GM23248 (cell line): ENCODE measurements at places on chromosomes 16 and 17.

DNA sequence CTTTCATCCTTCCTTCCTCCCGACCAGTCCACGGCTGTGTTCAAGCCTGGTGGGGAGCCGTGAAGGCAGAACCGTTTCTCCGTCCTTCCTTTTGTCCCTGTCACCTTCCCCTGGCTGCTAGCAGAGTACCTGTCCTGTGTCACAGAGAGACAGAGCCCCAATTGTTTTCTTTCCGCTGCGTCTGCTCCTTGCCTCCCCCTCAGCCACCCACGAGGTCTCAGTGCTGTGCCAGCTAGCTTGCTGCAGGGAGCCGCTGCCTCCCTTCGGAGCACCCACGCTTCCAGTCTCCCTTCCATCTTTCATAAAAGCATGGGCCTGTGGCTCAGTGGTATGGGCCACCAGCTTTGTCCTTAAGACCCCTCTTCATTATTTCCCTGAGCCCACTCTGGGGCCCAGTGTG is 62.2 kb downstream of the MPRIP start:
- H3K27ac ChIP-seq = no peak overlapping the region
- no peaks in the 10 kb centered on the region for H3K27me3 ChIP-seq
- peaks cover 5% of the 10 kb centered on the region; the same call in 1 of the 2 replicates for H3K36me3 ChIP-seq
- DNase-seq = no peak

DNA sequence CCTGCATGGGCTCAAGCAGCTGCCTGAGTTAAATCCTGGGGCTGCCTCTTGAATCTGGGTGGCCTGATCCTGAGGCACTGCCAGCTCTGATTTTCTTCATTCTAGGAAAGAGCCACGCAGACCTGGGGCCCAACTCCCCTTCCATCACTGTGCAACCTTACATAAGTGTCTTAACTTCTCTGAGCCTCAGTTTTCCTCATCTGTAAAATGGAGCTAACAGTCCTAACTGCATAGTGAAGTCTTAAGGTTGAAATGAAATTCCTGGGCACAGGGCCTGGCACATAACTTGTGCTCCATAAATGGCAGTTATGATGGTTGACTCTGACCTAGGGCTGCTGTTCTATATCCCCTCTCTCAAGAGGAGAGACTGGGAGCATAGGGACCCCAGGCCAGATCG is 236.6 kb downstream of the GSG1L start:
- H3K27me3 ChIP-seq = no peaks in the 10 kb centered on the region; the same call in 1 of the 2 replicates
- no peak for DNase-seq
- no peak overlapping the region for H3K27ac ChIP-seq
- H3K4me1 ChIP-seq = no peaks in the 10 kb centered on the region

- no peak overlapping the region for H3K27ac ChIP-seq
- no peak for DNase-seq
- no peaks in the 10 kb centered on the region for H3K4me1 ChIP-seq
- peaks cover 5% of the 10 kb centered on the region; the same call in 1 of the 2 replicates for H3K27me3 ChIP-seq
Measured at GRCh38 chr17:36665417-36665816, 64.0 kb downstream of the MRM1 start.

- peaks cover 26% of the 10 kb centered on the region for H3K36me3 ChIP-seq
- no peak for DNase-seq
- H3K27ac ChIP-seq = no peak overlapping the region
- no peak overlapping the region for H3K4me3 ChIP-seq
- H3K4me1 ChIP-seq = peaks cover 37% of the 10 kb centered on the region
Measured at GRCh38 chr17:81558941-81559806, 7.0 kb upstream of the FAAP100 start.
